ENCODE measurements at places on chromosomes 16 and 17. TPM values are rescaled to one million over a fixed set of nuclear protein-coding genes. Genes with fewer than 3 reads are reported as not detected.

Gene HSD17B2
- 0.27 TPM for total RNA-seq

Gene PGAP6
- 57.8 TPM for total RNA-seq

Gene CA5A
- not detected for total RNA-seq

Gene SLC43A2
- total RNA-seq, result 16.6 TPM

Gene NIP7
- 50.3 TPM for total RNA-seq

Gene ITGA2B
- total RNA-seq, result 0.22 TPM

Gene TEX14
- total RNA-seq, result under 0.01 TPM

Gene APOH
- not detected for total RNA-seq

Gene CCL7
- 0.53 TPM for total RNA-seq

Gene SMTNL2
- total RNA-seq, result not detected

Gene KRTAP4-5
- not detected for total RNA-seq

Gene C16orf92
- not detected for total RNA-seq

Gene SLC38A8
- not detected for total RNA-seq

Gene RASL10B
- total RNA-seq, result 0.13 TPM

Gene DPEP2
- not detected for total RNA-seq

Gene NDRG4
- 11.1 TPM for total RNA-seq

Gene SERPINF2
- total RNA-seq, result not detected

Gene C1QL1
- not detected for total RNA-seq

Gene SHBG
- total RNA-seq, result not detected

Gene C16orf74
- total RNA-seq, result 35.0 TPM

Gene RAB37
- 0.13 TPM for total RNA-seq

Gene PLA2G10
- not detected for total RNA-seq

Gene PIGL
- 22.1 TPM for total RNA-seq

Gene CCL3
- not detected for total RNA-seq

Gene EPN2
- 46.1 TPM for total RNA-seq

Gene NEK8
- 1.5 TPM for total RNA-seq

Gene MYL11
- not detected for total RNA-seq

Gene GAS2L2
- total RNA-seq, result not detected

Gene CCL23
- 5.9 TPM for total RNA-seq

Gene POLDIP2
- total RNA-seq, result 79.1 TPM

Gene SCNN1G
- not detected for total RNA-seq

Gene TAC4
- total RNA-seq, result not detected

Gene CDH11
- total RNA-seq, result 151 TPM

Gene KRT31
- not detected for total RNA-seq

Gene OTOA
- total RNA-seq, result 0.07 TPM

Gene PSMC3IP
- total RNA-seq, result 14.5 TPM

Gene GNGT2
- total RNA-seq, result 3.2 TPM

Gene CACNG5
- total RNA-seq, result not detected

Gene THUMPD1
- 62.2 TPM for total RNA-seq

Gene MT1A
- 5.6 TPM for total RNA-seq

Gene KRT12
- total RNA-seq, result not detected

Gene BCO1
- not detected for total RNA-seq

Gene OR4D1
- total RNA-seq, result not detected

Gene MEFV
- total RNA-seq, result not detected

Gene PDPR
- 24.9 TPM for total RNA-seq

Gene TTLL6
- not detected for total RNA-seq

Gene DNAAF8
- total RNA-seq, result 0.93 TPM

Gene ELP5
- total RNA-seq, result 36.4 TPM

Gene PYY
- not detected for total RNA-seq

Gene CCDC144A
- 8.9 TPM for total RNA-seq

Data from thoracic aorta endothelial cell (primary cell).